ENCODE measurements at places on chromosomes 2 and 18.

DNA sequence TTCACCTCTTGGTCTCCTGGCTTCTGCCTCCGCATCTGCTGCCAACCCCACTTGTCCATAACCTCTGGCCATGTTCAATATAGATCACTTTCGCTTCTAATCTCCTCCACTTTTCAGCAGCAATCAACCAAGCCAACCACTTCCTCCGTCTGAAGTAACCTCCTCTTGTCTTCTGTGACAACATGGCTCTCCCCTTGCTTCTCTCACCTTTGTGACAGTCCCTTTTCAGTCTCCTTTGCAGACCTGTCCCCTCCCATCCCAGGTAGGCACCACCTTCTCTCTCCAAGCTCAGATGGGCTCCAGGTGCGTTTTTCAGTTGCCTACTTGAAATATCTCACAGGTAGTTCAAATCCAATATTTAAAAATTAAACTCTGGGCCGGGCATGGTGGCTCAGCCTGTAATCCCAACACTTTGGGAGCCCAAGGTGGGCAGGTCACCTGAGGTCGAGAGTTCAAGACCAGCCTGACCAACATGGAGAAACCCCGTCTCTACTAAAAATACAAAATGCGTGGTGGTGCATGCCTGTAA, 4.7 kb upstream of the PSD4 start:
- no peak for DNase-seq

GRCh38 chr2:45498661-45499550, 112.2 kb downstream of the SRBD1 start:
- DNase-seq, result no peak

- DNase-seq, result no peak
Observed at GRCh38 chr2:241811201-241811951, 2.4 kb downstream of the NEU4 start.

DNA sequence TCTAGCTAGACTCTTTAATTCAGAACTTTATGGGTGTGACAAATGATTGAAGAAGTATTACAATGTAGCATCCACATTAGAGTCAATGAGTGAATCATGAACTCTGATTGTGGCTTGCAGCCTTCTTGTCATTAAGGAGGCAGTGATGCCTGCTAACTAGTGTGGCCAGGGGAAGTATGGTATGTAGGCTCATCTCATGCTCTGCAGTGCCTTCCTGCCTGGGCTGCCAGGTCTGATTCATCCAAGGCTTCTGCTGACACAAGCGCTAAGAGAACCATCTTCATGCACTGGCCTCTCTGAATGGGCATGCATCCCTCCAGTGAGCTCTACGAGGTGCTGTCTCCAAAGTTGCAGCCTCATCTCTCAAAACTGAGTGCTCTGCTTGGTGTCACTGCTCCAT, 144.3 kb downstream of the MTCL1 start:
- no peak for DNase-seq

- no peak for DNase-seq
Observed at GRCh38 chr2:127050803-127051115, 56.2 kb downstream of the BIN1 start.

- DNase-seq, result no peak
Observed at GRCh38 chr18:79432376-79433120, 36.8 kb downstream of the NFATC1 start.

- no peak for DNase-seq
Observed at GRCh38 chr2:124915567-124915966, 890.5 kb downstream of the CNTNAP5 start.

DNA sequence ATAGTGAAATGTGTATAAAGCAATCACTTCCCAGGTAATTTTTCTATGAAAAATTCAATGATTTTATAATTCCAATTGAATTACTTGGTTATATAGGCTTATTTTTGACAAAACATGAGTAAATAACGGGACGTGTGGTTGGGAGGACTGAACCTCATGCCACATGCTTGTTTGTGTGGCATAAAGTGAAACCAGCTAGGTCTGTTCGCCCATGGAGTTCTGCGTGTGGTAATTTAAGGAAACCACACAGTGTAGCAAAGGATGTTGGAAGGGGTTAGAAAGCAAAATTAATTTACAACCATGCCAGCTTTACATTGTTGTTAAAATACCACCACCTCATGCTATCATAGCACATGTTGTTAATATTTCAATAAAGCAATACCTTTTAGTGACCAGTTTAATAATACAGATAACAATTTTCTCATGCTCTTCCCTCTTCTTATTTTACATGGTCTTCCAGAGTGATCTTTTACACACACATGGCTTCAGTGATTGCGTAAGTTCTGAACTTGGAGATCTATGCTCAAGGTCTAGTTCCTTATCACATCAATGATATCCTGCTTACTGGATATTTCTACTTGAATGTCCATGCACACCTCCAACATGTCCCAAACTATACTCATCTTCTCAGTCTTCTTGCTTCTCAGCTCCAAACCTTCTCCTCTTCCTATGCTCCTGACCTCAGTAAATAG, 156.4 kb upstream of the ITGA4 start:
- no peak for DNase-seq

GRCh38 chr18:9737006-9737405, 28.9 kb downstream of the RAB31 start:
- no peak for DNase-seq

GRCh38 chr2:41989501-41990180, 58.2 kb upstream of the PKDCC start:
- no peak for DNase-seq

GRCh38 chr2:65017335-65017734, 28.1 kb downstream of the SLC1A4 start:
- DNase-seq, result no peak
